ENCODE measurements at places on chromosomes 11 and 22.

GRCh38 chr11:27158456-27159334 is 118.1 kb downstream of the BBOX1 start:
- DNase-seq: no peak

- DNase-seq: no peak
Observed at GRCh38 chr11:123740787-123741158, 687 bp downstream of the ZNF202 start.

GRCh38 chr11:87039371-87039770 is 1.6 kb downstream of the TMEM135 start:
- DNase-seq: no peak

- no peak for DNase-seq
Observed at GRCh38 chr11:119342362-119343130, 1.9 kb upstream of the C1QTNF5 start.

DNA sequence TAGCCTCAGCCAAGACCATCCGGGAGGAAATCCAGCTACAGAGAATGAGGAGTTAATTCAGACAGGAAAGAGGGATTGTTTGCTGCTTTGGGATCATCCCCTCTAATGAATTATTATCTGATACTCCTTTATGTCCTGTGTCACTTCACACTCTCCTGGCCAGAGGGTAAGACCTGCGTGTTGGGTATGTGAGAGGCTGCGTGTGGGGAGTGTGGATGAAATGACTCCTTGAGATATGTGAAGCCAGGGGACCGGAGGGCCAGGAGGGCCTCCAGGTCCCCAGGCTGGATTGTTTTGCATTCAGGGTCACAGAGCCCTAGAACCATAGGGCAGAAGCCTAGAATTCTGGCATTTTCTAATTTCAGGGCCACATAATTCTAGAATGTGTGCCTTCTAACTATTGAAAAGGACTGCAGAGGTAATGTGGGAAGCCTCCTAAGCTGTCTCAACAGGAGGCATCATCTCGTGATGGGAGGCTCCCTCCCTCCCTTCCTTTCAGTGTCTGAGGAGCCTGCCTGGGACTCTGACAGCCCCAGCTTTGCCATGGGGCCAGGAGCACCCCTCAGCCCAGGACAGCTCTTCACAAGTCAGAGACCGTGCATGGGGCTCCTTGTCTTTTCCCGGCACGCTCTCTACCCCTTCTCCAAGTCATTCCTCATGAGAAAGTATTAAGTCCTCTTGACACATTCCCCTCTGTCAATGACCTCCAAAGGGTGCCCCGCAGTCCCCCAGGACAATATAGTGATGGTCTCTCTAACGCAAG is 3.7 kb downstream of the TPBGL start:
- DNase-seq: no peak
